ENCODE measurements at places on chromosomes 2 and 18. TPM values are rescaled to one million over a fixed set of nuclear protein-coding genes. Genes with fewer than 3 reads are reported as not detected.

- no peak for DNase-seq
Observed at GRCh38 chr18:37529863-37530262, 35.7 kb downstream of the CELF4 start.

- no peak for DNase-seq
Observed at GRCh38 chr2:57343391-57344006, 703.1 kb upstream of the VRK2 start.

The ALPI gene
- not detected for total RNA-seq

DNA sequence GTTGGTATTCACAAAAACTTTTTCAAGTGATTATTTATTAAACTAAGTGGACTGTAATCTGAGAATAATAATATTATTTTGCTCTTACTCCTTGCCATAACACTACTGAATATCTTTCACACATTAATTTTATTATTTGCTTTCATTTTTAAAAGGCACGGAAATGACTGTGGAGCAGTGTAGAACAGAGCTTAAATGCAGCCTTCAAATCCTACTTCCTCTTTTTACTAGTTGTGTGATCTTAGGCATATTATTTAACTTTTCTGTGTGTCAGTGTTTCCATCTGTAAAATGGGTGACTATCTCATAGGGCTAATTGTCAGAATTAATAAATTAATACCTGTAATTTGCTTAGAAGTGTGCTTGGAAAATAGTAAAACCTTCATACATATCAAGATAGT is 55.5 kb upstream of the SLC8A1 start:
- no peak for DNase-seq

The USP40 gene
- 11.3 TPM for total RNA-seq

The POU3F3 gene
- total RNA-seq, result not detected

DNA sequence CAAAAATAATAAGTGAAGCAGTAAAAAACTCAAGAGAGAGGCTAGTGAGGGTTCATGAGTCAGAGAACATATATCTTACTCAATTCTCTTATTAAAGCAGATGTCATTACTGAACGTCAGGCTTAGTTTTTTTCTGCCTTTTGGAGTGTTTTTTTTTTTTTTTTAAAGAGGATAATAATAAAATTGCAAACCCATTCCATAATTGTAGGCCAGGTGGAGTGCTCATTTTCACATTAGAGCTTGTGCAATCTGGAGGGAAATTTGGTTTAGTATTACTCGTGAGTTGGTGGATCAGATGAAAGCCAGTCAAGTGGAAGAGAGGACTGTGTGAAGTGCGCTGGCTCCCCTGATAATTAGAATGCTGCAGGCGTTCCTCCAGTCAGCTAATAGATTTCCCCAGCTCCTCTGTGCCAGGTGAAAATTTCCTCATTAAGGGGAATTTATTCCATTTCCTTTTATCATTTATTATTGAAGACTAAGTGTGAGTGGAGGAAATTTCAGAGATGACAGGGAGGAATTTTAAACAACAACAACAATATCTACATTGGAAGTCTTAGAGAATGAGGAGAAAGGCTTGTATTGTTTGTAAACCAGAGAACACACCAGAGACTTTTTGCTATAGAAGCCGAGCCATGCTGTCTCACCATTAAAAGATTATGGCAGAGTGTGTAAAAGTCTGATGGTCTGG is 74.6 kb downstream of the CPS1 start:
- no peak for DNase-seq

The RSAD2 gene
- 2.4 TPM for total RNA-seq

DNA sequence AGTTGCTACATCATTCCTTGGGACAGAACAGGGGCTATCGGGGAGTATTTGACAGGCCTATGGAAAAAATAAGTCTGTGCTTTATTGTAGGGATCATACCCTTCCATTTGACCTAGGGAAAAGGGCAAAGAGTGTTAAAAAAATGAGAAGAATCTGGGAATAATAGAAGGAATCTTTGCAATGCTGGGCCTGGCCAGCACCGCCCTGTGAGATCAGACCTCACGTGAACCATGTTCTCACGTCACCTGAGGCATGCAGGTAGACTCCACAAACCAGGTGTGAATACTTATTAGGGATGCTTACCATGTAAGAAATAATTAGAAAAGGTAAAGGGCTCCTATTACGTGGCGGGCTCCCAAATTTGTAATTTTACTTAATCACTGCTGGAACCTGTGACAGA is 177.5 kb upstream of the GATA6 start:
- no peak for DNase-seq

The DLX1 gene
- not detected for total RNA-seq

- no peak for DNase-seq
Observed at GRCh38 chr2:20333738-20334137, 16.9 kb downstream of the PUM2 start.

GRCh38 chr2:10534514-10535250 is 86.6 kb upstream of the ODC1 start:
- no peak for DNase-seq

The GALR1 gene
- total RNA-seq, result not detected

GRCh38 chr18:2402084-2402483 is 169.2 kb downstream of the METTL4 start:
- DNase-seq, result no peak

The BIN1 gene
- total RNA-seq, result 38.3 TPM

The TANC1 gene
- 0.33 TPM for total RNA-seq

DNA sequence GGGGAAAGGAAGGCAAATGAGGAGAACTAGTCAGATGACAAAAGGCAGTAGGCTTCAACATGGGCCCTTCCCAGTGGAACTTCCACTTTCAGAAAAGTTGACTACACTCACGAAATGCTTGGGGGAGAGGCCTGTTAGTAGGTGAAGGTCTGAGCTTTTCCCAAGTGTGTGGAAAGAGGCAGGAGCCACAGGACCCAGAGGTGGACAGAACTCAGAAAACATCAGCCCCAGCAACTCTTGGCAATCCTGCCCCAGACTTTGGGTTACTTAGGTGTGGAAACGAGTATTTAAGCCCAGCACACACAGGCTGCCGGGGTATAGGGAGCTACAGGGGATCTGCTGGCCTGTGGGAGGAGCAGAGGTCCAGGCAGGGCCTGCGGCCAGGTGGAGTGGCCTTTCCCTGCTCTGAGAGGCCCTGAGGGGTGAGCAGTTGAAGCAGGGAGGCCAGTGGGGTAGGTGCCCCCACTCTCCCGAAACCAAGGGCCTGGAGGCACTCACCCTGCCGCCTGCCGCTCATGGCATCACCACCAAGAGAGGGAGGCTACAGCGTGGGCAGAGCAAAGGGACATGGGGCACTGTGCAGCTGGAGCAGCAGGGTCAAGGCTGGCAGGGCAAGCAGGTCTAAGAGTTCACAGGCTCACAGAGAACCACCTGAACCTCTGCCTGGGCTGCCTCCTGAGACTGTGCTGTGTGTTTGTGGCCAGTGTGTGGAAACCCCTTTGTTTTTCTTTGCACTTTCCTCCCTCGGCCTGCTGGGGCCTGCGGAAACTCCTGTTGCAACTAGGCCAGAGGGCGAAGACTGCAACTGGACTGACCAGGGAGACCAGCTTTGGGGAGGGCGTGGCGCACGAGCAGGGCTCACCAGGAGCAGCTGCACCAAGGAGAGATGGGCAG is 130.7 kb upstream of the SERTAD2 start:
- no peak for DNase-seq

The TSPYL6 gene
- total RNA-seq, result not detected

The DPYSL5 gene
- total RNA-seq, result not detected

GRCh38 chr2:175049661-175050060 is 44.5 kb upstream of the CHN1 start:
- DNase-seq, result no peak

- DNase-seq, result no peak
Observed at GRCh38 chr2:234694244-234695013, 197.5 kb upstream of the ARL4C start.

GRCh38 chr18:7094427-7094826 is 23.2 kb downstream of the LAMA1 start:
- no peak for DNase-seq

DNA sequence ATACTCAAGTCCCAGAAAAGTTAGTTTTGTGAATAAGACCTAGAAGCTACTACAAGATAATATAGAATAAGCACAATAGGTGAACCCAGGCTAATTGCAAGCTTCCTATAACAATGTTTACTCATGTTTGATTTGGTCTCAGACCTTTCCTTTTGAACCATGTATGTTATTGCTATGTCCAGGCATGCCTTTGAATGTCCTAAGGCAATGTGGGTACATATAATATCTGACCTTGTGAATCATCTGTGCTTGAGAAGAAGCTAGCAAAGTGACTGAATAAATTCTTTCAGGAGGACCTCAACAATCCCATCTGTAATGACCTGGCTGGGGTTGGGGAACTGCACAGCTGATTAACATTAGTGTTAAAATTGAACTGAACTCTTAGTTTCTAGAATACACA is 1285.9 kb upstream of the CELF4 start:
- DNase-seq, result no peak
